ENCODE measurements at places on chromosomes 16 and 17.

DNA sequence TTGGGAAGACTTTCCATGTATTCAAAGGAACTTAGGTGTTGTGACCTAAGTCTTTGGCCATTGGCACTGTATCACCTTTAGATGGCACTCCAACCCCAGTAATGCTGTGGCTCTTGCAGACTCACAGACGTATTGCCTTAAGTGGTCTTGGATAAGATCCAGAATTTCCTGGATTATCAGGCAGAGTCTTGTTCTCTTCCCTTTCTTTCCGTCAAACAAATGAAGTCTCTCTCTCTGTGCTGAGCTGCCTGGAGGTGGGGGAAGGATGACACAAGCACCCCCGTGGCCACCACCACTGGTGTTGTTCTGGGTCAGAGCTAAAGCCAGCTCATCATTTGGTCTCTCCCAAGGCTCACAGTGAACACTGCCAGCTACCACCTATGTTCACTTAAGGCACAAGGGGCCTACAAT, 789.9 kb upstream of the KIF2B start:
- peak; percentile 5 for DNase-seq

DNA sequence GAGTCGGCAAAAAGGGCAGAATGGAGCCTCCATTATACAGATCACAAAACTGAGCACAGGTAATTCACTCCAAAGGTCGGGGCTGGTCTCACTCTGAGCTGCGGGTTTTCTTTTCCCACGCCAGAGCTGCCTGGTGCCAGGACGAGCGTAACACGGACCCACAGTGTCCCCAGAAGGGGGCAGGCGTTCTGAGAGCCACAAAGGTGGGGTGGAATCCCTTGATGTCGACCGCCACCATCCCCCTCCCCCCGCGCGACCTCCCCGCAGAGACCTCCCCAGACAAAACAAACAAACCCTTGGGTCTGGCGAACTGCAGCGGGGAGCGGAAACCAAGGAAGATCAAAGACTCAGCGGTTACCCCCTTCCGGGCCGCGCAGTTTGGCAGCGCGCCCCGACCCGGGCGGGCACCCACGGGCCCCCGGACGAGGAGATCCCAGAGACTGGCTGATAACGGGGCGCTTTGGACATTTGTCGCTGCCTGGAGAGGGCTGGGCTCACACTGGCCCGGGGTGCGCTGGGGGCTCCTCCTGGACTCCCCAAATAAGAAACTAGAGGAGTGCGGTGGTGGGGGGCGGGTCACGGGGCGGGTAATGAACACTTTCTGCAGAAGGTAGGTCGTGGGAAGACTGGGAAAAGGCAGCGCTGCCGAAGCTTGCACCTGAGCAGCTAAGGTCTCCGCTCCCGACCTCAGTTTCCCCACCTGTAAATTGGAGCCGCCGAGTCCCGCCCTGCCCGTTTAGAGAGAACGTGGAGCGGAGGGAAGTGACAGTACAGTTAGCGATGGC, 664 bp upstream of the NKD1 start:
- DNase-seq = peak; percentile 87

GRCh38 chr17:15947271-15947670, 2.3 kb downstream of the ADORA2B start:
- peak; percentile 41 for DNase-seq

- peak; percentile 93 for DNase-seq
Measured at GRCh38 chr16:77273-77806, 685 bp upstream of the MPG start.

DNA sequence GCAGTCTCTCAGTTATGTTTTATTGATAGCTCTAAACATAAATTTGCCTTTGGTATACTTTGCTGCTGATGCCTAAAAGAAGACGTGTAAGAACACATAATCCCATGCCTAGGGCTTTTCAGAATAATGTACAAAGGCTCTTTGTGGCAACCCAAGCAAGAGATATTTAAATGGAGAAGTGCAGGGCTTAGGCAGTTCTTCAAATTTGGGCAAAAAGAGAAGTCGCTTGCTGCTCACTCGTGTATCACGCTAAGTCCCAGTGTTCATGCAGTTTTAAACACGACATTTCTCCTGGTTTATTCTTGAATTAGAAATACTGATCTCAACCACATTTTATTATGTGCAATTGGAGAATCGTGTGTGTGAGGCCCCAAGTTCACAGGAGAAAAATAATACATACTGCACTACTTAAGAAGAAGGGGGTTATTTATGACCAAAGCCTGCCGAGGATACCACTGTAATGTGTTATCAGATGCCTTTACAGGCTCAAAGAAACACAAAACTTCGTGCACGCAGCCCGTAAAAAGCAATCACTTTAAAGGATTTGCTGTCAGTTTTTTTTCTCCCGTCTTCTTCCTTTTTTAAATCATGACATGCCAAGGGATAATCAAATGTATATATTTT, 22.5 kb upstream of the IRX6 start:
- DNase-seq = no peak

DNA sequence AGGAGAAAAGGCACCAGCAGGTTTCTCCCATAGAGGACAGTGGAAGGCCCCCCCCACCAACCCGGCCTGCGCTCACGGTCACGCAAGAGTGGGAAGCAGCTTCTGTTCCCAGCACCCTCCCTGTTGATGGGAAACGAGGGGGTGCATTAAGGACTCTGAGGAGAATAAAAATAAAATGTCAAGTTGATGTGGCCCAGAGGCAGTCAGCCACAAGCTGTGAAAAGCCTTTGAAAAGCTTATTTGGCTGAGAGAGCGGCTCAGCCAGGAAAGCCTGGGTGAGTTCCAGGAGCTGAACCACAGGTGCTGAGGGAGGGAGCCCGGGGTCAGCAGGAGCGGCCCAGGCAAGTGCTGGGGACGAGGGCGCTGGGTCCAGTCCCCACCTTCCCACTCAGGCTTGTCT, 26.9 kb upstream of the SPATA32 start:
- no peak for DNase-seq

DNA sequence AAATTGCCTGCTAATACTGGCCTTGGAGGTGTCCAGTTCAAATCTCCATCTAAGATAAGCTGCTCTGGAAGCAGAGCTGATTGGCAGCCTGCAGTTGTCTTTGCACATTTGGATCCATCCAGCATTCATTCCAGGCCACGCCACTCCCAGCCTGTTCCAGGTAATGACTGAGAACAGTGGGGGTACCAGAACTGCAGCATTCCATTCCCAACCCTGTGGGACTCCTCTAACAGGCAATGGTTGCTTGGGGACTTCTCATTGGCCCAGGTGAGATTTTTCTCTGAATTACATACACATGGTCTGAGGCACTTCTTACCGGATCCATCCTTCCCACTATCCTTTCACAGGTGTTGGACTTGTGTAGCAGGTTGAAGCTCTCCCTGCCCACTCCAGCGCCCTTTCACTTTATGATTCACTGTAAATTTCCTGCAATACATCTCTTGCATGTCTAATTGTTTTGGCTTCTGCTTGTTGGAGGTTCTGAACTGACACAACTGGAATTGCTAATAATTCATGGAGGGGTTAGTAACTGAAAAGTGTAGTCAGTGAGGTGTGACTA, 206.1 kb upstream of the ZFHX3 start:
- DNase-seq = no peak

- DNase-seq = no peak
Measured at GRCh38 chr17:48553826-48554225, 8.9 kb upstream of the HOXB2 start.

DNA sequence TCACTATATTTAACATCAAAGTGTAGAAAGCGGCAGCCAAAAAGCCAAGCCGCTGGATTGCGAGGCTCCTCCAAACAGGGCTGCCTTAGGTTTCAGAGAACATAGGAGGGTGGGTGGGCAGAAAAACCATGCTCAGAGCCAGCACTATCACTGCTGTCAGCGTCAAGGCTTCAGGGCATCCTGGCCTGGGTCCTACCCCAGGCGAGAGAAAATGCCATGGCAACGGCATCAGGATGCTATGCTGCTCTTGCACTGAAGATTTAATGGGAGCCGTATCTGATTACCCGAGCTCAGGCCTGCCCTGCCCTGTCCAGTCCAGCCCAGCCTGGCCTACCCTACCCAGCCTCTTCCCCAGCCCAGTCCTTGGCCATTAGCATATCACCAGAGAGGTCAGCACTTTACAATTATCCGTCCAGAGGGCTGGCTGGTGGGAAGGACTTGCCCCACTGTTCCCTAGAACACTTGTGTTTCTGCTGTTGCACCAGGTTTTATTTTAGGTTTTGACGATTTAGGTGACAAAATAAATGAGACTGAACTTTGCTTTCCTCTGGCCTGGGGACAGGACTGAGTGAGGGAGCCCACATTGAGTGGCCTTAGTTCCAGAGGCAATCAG, 61.1 kb downstream of the TOM1L2 start:
- DNase-seq = no peak

- no peak for DNase-seq
Measured at GRCh38 chr17:29650396-29650795, 27.7 kb upstream of the CORO6 start.

GRCh38 chr16:9625122-9625521, 533.7 kb downstream of the HAPSTR1 start:
- no peak for DNase-seq

GRCh38 chr17:55281649-55282378, 17.1 kb downstream of the HLF start:
- DNase-seq = no peak

GRCh38 chr16:71724320-71724751, at the start of gene PHLPP2:
TSS of gene PHLPP2 (minus strand) at chr16:71724701. CDS start at chr16:71714795, 9,906 bp downstream.
- no peak for DNase-seq

DNA sequence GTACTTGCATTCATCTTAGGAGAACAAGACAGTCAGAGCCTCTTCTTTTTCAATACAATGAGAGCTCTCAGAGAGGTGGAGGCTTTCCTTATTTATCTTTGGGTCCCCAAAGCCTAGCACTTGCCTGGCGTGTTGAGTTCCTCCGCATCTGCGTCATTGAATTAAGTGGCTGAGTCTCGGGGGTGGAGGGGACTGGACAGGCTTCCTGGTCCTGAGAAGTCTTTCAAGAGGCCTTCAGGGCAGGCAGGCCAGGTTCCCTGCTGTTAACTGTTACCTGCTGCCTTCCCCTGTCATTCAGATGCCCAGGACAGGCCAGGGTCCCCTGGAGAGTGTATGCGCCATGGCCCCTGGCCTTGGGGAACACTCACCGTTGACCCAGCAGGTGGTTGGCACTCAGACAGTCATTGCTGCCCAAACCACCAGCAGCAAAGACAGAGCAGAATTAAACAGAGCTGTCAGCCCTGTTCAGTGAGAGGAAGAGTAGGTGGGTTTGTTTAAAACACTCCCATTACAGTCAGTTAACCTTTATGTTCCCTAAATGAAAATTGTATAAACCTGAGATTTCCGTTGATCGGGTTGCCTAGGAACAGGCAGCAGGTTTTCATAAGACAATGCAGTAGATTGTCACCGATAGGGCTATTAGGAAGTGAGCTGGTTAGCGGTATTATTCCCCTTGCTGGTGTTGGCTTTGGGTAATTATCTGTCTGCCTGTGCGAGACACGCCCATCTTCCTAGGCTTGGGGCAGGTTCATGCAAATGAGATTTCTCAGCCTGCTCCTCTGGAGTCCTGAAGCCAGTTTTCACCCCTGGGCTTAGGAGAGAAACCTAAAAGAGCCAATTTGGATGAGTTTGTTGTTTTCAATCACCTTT, 132.7 kb downstream of the CCDC182 start:
- peak; percentile 79 for DNase-seq

GRCh38 chr16:78892951-78893733, 707.4 kb downstream of the MAF start:
- no peak for DNase-seq

DNA sequence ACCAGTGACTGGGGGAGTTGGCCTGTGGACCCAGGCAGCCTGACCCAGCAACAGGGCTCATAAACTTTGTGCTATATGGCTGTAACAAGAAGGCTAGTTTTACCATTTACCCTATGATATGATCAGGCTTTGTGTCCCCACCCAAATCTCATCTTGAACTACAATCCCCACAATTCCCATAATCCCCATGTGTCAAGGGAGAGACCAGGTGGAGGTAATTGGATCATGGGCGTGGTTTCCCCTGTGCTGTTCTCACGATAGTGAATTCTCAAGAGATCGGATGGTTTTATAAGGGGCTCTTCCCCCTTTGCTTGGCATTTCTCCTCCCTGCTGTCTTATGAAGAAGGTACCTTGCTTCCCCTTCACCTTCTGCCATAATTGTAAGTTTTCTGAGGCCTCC, 111.2 kb upstream of the NLRP1 start:
- no peak for DNase-seq

DNA sequence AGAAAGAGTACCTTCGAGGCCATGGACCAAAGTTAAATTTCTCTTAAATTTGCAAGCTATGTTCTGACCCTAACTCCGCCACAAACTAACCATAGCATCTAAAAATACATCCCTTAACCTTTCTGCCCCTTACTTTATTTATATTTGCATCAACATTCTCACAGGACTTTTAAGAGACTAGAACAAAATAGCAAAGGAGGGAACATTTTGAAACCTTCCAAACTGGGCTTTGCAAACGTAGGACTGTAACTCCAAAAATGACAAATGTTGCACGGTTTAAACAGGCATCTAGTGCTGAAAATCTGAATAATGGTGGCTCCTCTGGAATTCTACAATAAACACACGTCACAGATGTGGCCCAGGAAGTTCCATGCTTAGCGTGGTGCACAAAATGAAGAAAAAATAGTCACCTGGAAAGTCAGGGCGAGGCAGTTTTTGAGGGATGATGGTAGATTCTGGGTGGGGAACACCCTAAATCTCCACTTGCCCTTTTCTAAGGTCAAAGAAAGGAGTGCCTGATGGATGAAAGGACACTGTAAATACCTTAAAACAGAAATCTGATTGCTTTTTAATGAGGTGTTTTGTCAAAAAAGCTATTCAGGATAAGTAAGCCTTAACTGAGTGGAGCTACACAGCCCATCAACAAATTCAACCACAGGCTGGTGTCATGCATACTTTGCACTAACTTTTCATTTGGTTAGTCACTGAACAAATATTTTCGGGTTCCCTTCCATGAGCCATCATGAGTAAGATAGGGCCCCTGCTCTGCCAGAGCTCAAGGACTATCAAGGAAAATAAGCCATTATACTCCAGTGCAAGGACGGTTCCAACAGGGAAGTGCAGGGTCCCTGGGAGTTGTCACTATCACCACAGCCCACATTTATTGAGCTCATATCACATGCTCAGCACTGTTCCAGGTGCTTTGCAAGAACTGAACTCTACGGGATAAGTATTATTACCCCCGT, 21.2 kb downstream of the ARHGAP17 start:
- DNase-seq = no peak

- peak; percentile 91 for DNase-seq
Measured at GRCh38 chr17:4895657-4896331, 3.5 kb upstream of the C17orf107 start.

- no peak for DNase-seq
Measured at GRCh38 chr17:72843591-72843990, 248.9 kb downstream of the SLC39A11 start.

DNA sequence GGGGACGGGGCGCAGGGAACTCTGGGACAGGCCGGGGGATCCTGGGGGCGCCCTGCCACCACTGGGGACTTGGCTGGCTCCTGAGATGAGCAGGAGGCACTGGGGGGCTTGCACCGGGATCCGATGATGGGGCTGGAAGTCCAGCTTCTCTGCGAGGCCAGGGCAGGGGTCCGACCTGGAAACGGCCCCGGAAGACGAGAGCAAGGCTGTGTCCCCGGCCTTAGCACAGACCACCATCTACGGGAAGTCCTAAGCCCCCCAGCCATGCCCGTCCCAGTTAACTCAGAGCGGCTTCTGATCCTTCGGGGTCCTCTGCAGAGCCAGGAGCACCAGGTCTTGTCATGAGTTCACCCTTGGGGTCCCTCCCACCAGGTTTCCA, 573 bp downstream of the CDT1 start:
- DNase-seq = peak; percentile 85

- DNase-seq = peak; percentile 74
Measured at GRCh38 chr17:40168262-40168832, 8.9 kb upstream of the RAPGEFL1 start.
